Thoracic aorta (tissue), 2 donors: ENCODE measurements at places on chromosomes 5 and 9.

DNA sequence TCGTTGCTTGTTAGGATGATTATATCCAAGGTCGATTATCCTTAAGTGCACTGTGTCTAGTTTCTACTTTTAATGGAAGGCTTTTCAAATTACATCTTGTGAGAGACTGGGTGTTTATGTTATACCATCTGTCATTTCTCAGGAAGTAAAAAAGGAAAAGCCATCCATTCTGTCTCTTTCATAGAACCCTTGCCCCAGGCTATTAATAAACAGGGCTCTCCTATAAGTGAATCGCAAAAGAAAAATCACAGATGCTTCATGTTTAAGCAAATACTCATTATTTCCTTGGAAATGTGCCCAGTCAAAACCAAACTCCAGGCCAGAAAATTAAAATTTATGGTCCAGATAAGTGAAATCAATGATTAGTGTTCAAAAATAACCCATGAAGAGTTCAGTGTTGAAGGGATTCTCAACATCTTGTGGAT, 58.1 kb downstream of the STARD4 start:
- DNase-seq = no peak

DNA sequence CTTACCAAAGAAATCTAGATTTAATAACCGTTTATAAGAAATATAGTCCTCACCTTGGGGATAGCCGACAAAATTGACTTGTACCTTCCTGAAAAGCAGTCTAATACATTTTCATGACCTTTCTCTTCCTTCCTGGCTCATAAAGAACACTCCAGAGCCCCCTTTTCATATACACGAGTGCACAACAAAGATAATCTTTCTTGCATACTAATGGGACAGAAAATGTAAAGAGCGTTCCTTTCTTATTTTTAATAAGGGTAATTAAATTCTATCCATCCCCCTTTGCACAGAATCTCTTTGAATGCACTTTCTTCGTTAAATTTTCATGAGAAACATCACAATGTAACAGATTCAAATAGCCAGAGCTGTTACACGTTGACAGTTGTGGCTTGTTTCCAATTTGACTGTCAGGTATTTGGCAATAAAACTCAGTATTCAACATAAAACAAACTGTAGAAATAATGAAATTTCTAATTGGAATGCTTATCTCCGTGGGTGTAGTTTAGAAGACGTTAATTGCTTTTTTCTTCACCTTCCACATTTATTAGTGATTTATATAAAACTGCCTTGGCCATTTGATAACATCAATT, 732.3 kb upstream of the DMAC1 start:
- no peak for DNase-seq

- DNase-seq = no peak
Observed at GRCh38 chr5:45684118-45684517, 12.1 kb downstream of the HCN1 start.

DNA sequence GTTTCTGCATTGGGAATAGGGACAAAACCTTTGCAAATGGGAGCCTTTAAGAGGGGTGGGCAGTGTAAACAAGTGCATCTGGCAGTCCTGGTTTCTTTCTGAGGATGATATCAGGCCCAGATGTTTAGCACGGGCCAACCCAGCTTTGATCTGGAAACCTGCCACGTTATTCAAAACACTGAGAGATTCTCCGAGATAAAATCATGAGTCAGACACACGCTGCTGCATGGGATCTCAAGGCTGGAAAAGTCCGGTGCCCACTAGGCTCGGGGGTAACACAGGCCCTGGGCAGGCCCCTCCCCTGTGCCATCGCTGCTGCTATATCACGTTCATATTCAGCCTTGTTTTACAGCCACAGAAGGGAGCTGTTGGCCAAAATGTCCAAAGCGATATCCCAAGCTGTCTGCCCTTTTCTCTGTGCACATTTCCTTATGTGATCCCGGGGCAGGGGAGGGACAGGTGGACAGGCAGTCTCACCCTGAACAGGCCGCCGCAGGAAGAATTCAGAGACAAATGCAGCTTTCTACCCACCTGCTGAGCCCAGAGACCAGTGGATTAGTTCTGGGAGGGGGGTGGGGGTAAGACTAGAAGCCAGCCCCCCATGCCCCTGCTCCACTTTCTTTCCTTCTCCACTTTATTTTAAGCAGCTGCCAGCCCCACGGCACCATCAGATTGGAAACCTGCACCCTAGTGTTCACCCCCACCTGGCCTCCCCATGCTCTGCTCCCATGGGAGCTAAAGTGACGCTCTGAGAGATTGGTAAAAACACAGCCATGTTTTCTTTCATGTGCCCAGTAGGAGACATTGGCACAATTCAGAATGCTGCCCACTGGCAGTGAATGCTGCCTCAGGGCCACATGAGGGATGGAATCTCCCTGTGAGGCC, 63.1 kb downstream of the TMOD1 start:
- DNase-seq = no peak

DNA sequence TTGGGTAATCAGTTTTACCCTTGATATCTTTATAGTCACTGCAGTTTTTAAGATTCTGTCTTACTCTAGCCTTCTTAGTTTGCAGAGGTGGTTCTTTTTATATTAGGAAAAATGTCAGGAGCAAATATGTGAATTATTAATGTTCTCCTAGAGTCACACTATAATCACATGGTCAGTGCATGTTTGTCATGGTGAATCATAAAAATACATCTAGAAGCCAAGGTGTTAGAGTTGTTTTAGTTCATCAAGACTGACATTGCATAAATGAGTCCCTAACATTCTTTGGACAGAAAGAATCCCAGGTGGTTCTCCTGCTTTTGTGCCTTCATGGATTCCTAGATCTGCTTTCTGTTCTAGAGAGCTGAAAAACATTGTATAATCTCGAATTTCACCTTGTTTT, 22.9 kb downstream of the ATG10 start:
- no peak for DNase-seq

DNA sequence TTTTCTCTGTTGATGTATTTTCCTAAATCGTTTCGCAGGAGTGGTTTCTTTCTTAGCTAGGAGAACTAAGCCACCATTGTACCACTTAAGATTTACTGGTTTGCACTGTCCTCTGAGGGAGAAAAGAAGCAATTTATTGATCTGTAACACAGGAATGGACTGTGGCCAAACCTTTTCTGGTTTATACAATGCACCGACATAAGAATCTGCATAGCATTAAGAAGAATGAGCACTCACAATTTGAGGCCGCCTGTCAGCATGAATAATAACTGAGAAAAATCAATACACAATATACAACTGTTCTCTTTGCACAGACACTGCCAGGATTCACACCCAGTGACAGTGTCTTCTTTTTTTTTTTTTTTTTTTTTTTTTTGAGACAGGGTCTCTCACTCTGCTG, 168.6 kb upstream of the DMRT1 start:
- DNase-seq = no peak
